Jurkat, Clone E6-1 (cell line): ENCODE measurements at places on chromosomes 6 and 20.

- DNase-seq = no peak
Measured at GRCh38 chr6:134724771-134725340, 225.0 kb downstream of the ALDH8A1 start.

- no peak for DNase-seq
Measured at GRCh38 chr20:19783966-19784401, 25.9 kb downstream of the RIN2 start.

GRCh38 chr6:168374051-168374502 is 54.5 kb upstream of the DACT2 start:
- no peak for DNase-seq

GRCh38 chr20:51159303-51159702 is 136.4 kb upstream of the KCNG1 start:
- no peak for DNase-seq

- no peak for DNase-seq
Measured at GRCh38 chr20:34110745-34111641, 1.1 kb downstream of the EIF2S2 start.

DNA sequence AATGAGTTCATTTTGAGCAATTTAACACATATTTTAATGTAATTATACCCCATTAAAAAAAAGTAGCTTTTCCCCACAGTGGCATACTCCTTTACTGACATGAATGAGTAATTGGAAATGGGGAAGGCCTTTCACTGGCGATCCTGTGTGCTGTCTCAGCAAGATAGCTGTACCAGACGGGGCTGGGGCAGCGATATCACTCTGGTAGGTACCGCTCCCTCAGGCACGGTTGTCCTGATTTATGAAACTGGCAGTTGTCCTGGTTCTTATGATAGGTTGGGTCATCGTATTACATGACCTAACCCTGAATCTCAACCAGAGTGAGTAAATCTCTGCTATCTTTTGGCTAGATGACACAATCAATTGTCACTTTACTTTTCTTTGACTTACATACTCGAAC is 355.0 kb upstream of the MAP3K7 start:
- DNase-seq = no peak

- no peak for DNase-seq
Measured at GRCh38 chr6:6749702-6750491, 161.4 kb downstream of the LY86 start.

DNA sequence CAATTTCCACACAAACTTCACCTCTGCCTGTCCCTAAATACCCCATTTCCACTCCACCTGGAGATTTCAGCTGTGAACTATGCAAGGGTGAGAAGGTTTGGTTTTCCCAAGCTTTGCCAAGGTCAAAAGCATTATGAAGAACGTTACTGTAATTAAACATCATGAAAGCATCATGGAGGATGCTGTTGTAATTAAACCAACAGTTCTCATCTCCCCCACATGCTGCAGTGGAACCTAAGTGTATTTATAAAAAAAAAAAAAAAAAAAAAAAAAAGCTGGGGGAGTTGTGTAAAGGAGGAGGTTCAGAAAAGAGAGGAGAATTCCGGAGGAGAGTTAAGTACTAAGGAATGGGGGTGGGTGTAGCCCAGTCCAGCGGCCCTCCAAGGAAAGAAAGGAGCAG is 474.9 kb upstream of the JARID2 start:
- DNase-seq = no peak
